Stimulated activated CD8-positive, alpha-beta memory T cell treated with anti-CD3 and anti-CD28 coated beads, Interleukin-7, amount 100 ng/mL, for 1 hour (primary cell): ENCODE measurements at places on chromosomes 12 and 14.

DNA sequence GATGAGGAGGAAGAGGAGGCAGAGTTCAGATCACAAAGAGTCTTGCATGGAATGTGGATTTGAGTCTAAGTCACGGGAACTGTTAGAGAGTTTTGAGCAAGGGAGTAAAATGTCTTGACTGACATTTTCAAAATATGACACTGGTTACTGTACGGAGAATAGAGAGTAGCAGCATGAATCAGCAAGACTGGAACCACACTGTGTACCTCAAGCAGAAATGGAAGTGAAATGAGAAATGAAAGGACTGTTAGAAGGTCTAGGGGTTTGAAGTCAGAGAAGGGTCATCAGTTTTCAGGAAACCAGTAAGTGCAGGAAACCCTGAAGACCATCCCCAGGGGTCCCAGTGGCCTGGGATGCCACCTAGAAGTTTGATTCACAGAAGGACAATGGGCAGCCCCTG lies 236.3 kb downstream of the GALC start:
- DNase-seq = no peak

- no peak for DNase-seq
Observed at GRCh38 chr12:128573907-128574306, 249.9 kb downstream of the SLC15A4 start.

DNA sequence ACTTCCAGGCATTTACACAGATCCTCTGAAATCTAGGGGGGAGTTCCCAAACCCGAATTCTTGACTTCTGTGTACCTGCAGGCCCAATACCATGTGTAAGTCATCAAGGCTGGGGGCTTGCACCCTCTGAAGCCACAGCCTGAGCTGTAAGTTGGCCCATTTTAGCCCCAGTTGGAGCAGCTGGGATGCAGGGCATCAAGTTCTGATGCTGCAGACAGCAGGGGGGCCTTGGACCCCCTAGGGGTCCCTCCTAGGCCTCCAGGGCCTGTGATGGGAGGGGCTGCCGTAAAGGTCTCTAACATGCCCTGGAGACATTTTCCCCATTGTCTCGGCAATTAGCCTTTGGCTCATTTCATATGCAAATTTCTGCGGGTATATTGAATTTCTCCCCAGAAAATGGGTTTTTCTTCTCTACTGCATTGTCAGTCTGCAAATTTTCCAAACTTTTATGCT lies 59.5 kb downstream of the LRIG3 start:
- no peak for DNase-seq

- DNase-seq = no peak
Observed at GRCh38 chr12:51589557-51590176, 1.4 kb upstream of the SCN8A start.

- DNase-seq = no peak
Observed at GRCh38 chr12:113340061-113340460, 5.2 kb upstream of the SLC8B1 start.

- no peak for DNase-seq
Observed at GRCh38 chr12:21774358-21775132, at the start of gene KCNJ8. Gene KCNJ8 (minus strand): TSS chr12:21774706. CDS start chr12:21773616, 1,090 bp downstream.

- no peak for DNase-seq
Observed at GRCh38 chr12:104796475-104796862, 161.6 kb downstream of the SLC41A2 start.

DNA sequence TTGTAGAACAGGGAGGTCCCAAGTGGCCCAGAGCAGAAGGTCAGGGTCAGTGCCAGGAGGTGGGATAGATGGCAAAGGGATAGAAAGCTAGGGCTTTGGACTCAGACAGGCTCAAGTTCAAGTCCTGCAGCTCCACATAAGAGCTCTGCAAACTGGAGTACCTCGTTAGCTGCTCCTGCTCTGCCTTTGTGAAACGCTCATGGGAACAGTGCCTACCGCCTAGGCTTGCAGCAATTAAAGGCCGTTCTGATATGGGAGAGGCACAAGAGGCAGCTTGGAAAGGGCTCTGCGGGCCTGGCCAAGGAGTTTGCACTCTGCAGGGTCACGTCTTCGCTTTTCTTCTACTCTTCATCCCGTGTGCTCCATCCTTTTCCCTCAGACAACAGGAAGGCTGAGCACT lies 54.1 kb downstream of the MAP1LC3B2 start:
- no peak for DNase-seq
